ENCODE measurements at places on chromosomes 7 and 10.

GRCh38 chr10:101161494-101162299, 30.6 kb downstream of the TLX1 start:
- DNase-seq = peak; percentile 91

DNA sequence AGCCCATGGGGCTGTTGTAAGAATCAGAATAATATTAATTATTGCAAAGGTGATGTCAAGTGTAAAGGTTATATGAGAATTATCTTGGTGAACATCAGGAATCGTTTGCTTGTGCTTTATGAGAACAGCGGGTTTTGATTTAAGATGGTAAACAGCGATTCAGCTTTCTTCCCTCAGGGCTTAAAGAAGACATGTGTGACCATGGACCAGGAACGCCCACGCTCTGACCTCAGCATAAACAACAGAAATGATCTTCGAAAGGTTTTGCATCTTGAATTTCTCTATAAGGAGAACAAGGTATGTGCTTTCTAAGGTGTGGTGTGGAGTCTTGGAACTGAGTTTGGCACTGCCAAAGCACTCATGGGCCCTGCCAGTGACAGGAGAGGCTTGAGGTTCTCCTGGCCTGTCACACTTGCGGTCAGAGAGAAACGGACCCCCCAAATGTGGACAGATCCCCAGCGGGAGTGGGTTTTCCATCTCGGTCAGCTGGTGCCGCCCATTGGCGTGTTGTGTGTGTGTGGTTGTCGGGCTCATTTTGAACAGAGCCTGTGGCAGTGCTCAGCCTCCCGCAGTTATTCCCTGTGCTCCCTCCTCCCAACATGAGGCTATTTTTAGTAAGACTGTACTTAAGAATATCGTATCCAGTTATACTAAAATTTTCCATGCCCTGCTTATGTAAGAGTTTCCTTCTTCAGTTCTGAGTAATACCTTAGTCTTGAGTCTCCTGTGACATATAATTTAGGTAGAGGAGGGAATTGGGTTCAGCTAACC, 7.2 kb downstream of the MINDY4 start:
- DNase-seq = no peak

DNA sequence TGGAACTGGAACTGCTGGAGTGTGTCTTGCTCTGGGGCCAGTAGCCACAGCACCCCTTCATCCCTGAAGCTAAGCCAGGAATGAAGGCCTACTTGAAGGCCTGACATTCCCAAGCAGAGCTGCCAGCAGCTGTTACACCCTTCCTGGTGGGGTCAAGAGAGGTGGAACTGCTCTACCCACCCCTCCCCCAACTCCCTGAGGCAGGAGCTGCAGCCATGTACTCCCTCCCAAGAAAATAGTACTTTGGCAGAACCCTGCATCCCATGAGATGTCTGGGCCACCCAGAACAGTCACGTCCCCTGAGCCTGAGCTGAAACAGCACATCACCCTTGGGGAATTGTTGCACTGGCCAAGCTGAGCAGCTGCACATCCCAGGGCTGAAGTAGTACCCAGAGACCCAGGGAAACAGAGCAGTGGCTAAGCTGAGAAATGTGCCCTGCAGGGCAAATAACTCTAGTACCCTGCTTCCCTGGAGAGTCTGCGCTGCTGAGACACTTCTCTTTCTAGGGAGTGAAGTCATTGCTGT, 63.4 kb upstream of the PLA2G12B start:
- DNase-seq = no peak

DNA sequence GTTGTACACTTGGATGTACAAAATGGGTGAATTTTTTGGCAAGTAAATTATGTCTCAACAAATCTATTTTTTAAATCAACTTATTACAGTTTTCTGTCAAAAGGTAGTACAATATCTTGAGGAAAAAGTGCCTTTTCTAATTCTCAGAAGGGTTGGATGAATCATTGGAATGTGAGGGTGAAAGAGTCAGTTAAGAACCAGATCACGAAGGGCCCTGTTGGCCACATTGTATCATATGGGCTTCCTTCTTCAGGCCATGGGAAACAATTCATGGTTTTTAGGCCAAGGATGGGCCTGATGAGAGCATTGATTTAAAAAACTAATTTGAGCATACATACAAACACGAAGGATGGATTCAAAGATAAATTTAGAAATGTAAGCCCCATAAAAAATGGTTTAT, 503.7 kb downstream of the TNS3 start:
- DNase-seq = no peak

DNA sequence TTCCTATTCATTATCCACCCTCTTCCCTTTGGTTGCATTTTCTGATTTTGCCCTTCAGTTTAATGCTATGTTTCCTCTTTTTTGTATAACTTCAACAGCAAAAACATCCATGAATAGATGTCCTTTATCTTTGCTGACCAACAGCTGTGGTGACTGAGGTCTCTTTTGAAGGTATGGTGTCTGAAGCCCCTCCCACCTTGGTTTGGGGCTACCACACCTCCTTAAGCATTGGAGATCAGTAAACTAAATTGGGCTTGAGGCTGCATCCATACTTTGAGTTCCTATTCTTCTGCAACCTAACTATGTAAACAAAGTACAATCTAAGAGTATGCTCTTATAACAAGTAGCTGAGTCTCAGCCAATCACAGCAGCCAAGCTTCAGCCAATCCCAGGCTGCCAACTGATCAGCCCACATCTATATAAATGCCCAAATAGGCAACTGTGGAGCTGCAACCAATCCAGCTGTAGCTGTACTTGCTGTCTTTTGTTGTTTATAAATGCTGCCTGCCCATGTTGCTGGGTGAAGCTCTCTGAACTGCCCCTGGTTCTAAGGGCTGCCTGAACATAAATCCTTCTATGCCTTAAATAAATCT, 69.4 kb upstream of the PDLIM1 start:
- DNase-seq = no peak

- no peak for DNase-seq
Measured at GRCh38 chr7:28348636-28349035, 63.7 kb upstream of the CREB5 start.

DNA sequence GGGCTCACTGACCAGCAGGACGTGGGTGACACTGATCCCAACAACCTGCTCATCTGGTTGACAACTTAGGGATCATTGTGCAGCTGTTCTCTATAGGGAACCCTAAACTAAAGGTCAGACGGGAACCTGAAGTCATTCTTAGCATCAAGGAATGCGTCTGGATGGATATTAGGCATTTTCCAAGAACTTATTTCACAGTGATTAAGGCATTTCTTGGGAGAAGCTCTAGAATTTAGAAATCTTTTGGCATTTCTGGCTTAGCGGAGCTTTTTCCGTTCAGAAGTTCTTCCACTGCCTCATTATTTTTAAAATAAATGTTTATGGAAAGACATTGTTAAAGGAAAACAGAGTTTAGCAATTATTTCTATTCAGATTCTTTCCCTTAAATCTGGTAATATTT, 303.3 kb upstream of the IGFBP3 start:
- DNase-seq = no peak

DNA sequence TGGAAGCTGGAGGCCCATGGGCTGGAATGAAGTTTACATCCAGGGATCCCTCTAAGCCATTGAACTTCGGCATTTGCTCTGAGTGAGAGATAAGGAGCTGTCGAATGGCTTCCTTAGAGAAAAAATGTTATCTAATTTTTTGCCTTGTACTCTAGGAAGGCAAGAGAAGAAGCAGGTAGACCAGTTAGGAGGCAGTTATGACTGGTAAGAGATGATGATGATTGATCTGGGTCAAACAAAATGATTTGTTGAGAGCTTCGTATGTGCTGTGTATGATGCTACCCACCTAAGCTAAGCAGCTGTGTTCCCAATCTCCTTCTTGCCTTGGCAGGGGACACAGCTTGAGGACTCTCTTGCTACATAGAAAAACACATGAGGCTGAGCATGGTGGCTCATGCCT, 370.2 kb downstream of the LRMDA start:
- DNase-seq = no peak

GRCh38 chr10:42476101-42476500, 162.3 kb downstream of the ZNF33B start:
- DNase-seq = no peak

DNA sequence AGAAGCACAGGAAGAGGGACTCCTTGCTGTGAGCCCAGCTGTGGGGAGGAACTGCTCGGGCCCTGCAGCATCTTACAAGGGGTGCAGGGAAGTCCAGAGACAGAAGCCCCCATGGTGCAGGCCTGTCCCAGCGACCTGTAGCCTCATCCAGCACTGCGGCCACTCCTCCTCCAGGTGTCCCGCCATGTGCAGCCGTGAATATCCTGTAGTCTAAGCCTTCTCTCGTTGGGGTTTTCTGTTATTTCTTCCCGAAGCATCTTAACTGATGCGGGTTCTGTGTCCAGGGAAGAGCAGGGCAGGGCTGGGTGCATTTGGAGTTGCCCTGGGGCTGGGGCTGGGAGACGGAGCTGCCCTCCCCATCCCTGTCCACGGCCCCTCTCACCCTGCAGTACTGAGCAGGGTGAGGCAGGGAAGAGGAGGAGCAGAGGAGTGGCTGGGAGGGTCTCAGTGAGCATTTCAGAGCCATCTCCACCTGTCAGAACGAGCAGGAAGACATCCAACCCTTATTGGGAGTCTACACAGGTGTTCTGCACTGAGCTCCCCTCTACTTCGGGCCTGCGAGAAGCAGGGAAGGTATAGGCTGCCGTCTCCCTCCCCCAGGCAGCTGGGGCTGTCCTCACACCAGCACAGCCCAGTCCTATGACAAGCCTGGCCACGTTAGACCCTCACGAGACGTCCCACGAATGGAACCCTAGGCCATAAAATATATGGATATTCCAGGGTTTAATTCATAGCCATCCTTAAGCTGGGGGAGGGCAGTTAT, 494.5 kb downstream of the DNAJB6 start:
- no peak for DNase-seq

DNA sequence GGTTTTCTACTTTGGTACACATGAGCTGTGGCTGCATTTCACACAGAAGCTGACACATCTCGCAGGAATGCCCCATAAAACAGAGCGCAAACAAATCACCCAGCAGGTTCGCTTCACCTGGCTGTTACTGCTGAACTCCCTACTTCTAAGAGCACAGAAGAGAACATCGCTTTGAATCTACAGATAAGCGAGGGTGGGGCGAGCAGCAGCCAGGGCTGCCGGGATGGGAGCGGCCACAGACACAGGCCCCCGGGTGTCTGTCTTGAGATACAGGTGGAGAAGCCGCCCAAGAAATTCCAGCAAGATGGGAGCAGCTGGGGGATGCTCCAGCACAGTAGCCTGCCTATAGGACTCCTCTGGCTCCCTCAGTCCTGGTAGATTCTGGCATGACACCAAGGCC, 27.4 kb downstream of the OGDHL start:
- peak; percentile 18 for DNase-seq

- DNase-seq = no peak
Measured at GRCh38 chr7:106111655-106112117, 426 bp downstream of the SYPL1 start.

DNA sequence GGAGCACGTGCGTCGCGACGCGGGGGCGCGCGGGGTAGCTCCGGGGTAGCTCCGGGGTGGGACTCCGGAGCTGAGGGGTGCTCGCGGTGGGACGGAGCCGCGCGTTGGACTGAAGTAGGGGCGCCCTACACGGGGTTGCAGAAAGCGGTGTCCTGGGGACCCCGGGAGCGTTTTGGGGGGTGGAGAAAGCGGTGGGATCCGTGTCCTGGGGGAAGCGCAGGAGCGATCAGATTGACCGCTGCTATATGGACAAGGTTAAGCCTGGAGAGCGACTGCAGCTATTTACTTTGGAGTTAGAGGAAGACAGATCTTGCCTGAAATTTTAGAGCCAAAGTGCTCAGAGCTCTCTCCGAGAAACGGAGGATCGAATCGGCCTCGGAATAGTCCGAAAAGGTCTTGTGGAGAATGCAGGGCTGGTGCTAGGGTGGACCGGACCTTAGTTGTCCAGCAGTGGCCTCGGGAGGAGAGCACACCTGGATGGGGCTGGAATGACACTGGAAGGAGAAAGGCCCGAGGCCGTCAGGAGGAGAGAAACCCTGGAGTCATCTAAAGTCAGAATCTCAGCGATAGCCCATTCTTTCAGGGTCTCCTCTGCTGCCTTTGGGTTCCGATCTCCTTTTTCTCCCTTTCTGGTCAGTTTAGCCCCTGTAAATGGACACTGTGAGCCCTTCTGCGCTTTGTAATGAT, 564 bp downstream of the PDSS1 start:
- DNase-seq = no peak

DNA sequence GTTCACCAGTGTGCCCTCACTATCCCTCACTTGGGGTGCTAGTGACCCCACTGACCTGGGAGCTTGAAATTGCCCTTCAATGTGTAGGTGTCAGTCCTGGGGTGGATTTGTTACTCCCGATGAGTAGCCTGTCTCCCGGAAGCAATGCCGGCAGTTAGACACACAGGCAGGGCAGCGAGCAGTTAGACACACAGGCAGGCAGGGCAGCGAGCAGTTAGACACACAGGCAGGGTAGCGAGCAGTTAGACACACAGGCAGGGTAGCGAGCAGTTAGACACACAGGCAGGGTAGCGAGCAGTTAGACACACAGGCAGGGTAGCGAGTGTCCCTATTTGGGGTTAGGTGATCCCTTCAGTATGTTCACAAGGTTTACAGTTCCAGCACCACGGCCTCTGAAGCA, 44.0 kb downstream of the VWA2 start:
- DNase-seq = no peak

GRCh38 chr7:139354729-139355128, 5.0 kb upstream of the LUC7L2 start:
- DNase-seq = no peak

GRCh38 chr10:101832325-101832771, 11.3 kb downstream of the KCNIP2 start:
- DNase-seq = no peak

DNA sequence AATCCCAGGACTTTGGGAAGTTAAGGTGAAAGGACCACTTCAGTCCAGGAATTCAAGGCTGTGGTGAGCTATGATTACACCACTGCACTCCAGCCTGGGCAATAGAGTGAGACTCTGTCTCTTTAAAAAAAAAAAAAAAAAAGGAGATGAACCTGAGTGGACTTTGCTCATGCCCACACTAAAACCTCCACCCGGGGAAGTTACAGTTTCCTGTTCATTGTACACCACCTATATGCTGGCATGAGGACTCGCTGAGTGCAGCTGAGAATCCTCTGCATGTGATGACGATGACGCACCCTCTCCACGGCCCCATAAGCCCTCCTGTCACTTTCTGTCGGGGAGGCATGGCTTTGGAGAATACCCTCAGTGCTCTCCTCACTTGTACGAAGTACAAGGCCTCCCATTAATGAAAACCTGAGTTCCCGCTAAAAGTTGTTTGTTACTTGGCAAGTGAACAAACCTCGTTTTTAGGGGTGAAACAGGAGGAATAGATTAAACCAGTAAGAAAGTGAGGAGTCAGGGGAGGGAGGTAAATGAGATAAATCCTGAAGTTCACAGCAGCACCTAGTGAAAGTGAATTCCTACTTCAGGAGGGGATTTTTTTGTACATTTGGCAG, 15.9 kb downstream of the TMEM176B start:
- DNase-seq = no peak

- DNase-seq = no peak
Measured at GRCh38 chr7:151648429-151648828, 128.7 kb upstream of the RHEB start.

GRCh38 chr7:34747176-34747781, 89.3 kb downstream of the NPSR1 start:
- no peak for DNase-seq
